ENCODE measurements at places on chromosomes 7 and 10.

GRCh38 chr10:21624951-21625350 is 90.9 kb downstream of the MLLT10 start:
- no peak for ATAC-seq

GRCh38 chr7:28551331-28551730 is 139.0 kb downstream of the CREB5 start:
- ATAC-seq, result no peak

DNA sequence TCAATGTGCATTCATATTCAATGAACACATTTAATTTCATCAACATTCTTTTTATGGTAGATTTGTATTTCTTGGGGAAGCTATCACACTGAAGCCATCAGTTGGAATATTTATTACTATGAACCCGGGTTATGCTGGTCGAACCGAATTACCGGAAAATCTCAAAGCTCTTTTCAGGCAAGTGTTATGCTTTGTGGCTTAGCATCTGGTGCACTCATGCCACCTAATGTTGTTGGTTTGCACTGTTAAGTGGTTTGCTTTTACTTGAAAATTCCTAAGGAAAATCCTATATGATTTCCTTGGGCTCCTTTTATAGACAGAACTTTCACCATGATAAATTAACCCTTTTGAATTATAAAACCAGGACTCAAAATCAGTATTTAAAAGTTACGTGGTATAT is 147.9 kb downstream of the DNAH11 start:
- no peak for ATAC-seq

DNA sequence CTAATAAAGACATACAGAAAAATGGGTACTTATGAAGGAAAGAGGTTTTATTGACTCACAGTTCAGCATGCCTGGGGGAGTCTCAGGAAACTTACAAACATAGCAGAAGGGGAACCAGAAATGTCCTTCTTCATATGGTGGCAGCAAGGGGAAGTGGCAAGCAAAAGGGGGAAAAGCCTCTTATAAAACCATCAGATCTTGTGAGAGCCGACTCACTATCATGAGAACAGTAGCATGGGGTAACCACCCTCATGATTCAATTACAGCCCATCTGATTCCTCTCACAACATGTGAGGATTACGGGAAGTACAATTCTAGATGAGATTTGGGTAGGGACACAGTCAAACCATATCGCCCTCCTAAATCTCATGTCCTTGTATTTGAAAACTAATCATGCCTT is 1305.4 kb upstream of the SORCS1 start:
- no peak for ATAC-seq

- ATAC-seq, result no peak
These were observed 147.1 kb downstream of the RNF216 start for GRCh38 chr7:5634107-5634950.

DNA sequence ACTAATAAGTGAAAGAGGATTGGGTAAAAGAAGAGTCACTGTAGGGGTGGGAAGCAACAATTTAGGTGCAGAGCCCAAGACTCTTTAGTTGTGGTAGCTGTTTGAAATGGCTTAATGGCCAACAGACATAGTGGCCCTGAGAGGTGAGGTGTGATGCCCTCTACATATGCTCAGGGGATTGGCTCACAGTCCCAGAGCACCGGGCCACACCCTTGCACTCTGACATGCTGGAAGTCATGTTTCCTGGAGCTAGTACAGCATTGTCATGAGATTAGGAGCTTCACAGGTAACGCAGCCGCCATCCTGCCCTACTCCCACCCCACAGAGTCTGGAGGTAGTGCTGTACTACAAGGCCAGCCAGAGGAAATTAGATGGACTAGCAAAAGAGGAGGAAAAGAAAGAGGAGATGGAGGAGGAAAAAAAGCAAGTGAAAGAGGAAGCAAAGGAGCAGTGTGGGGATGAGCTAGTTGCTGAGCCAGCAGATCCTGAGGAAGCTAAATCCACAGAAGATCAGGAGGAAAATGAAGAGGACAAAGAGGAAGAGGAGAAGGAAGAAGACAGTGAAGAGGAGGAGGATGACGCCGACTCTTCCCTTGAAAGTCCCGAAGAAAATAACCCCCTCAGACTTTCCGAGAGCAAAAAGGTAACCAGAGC is 14.8 kb upstream of the FLNC start:
- no peak for ATAC-seq

DNA sequence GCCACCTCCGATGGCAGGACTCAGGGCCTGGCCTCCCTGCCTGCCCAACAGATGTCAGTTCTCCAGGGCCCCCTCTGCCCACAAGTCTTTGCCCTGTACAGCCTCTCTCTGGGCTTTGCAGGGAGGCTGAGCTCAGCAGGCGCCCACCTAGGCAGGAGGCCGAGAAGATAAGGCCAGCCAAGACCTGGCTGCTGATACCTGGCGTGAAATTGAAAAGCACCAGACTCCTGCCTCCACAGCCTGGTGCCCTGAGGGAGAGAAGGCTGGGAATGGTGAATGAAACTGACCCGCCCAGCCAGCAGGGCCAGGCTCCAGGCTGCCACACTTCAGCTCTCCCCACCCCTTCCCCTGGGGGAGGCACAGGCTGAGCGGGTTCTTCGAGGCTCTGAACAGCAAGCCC is 145.8 kb downstream of the CDH23 start:
- no peak for ATAC-seq

DNA sequence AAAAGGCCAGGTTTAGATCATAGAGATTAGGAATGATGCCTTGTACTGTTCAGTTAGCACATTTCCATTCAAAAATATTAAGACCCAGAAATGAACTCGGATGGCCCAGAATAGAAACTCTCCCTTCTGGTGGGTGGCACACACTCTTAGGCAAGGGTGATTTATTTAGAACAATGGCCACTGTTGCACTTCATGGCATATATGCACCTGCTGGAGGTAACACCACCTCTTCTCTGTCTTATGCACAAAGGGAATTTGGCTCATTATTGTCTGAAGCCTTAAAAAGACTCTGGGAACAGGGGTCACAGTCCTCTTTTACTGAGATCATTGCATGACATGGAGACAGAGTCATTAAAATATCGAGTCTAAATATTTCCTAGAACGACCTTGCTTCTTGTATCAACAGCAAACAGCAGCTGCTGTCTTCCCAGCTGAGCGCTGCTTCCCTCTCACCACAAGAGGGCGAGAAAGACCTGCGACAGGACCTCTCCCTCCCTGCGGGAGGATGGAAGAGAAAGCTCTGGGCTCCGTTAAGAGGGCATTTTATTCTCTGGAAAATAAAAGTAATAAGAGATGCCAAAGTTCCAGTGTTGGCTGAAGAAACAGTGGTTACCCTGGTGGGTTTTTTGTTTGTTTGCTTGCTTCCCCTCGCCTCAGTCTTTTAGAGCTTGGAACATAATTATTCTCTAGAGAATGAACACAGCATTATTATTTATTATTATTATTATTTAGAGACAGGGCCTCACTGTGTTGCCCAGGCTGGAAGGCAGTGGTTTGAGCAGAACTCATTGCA is 13.5 kb upstream of the BAMBI start:
- ATAC-seq, result peak; percentile 79

DNA sequence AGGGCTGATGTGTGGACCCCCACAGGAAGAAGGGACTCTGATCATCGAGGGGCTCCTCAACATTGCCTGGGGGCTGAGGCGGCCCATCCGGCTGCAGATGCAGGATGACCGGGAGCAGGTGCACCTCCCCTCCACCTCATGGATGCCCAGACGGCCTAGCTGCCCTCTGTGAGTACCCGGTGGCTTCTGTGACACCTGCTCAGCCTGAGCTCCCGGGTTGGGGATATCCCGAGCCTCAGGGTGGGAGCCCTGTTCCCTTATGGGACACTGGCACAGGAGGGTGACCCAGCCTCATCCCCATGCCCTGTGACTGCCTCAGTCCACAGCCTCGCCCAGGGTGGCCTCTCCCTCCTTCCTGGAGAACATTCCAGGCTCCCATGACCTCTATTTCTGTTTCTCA is 3.9 kb upstream of the DEPP1 start:
- ATAC-seq, result no peak

DNA sequence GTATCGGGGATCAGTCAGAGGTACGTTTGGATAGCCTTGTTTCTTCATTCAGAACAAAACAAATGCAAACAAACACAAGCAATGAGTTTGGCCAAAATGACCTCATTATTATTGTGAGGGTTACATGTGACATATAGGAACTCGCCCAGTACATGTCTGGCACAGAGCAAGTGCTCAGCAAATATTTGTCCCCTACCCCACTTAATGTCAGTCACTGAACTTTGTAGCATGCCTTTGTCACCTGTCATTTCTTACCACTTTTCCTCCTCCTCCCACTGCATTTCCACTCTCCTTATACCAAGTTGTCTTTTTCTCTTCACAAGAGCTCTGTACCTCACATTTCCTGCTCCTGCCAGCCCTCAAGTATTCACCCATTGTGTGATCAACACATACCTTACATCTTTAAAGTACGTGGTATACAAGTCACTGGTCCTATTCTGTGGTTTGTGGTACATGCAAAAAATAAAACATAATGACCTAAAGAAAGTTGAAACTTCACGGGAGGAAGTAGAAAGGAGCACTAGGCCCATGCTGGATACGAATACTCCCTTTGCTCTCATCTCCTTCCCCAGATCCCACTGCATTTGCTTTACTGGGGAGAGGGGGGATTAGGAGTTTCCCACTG is 236.0 kb downstream of the INHBA start:
- no peak for ATAC-seq

GRCh38 chr10:111974325-111974724 is 209.2 kb downstream of the GPAM start:
- ATAC-seq, result no peak

DNA sequence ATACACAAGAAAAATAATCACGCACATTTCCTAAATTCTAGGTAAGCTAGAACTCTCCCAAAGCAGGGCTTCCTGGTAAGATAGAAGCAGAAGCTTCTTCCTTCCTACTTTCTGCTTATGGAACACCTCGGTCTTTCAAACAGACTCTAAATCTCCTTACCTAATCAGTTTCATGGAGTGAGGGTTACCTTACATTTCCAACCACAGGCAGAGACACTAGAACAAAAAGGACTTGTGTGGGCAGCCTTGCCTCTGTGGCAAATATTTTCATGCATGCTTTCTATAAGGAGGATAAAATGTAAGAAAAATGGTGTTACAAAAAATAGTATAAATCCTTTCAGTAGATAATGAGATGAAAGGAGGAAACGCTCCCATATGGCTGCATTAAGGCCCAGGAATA is 386.3 kb upstream of the SMIM30 start:
- no peak for ATAC-seq

- ATAC-seq, result peak; percentile 37
These were observed 163.8 kb downstream of the ELMO1 start for GRCh38 chr7:37284805-37285231.

GRCh38 chr10:96073722-96074121 is 30.3 kb downstream of the CCNJ start:
- peak; percentile 94 for ATAC-seq

DNA sequence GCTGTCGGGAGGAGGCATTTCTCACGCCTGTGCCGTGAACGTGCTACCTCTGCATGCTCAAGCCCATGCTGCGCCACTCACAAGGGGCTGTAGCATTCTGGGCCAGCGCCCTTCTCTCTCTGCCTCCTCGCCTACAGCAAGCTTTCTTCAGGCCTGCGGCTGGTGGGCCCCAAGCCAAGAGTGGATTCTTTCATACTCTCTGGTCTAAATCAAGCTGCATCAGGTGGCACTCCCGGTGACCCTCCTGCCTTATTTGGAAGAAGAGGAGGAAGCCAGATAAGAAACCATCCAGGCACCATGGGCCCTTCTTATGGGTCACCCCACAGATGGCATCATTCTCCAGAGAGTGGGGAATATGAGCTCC is 86.7 kb upstream of the DUSP5 start:
- ATAC-seq, result no peak

GRCh38 chr10:124579011-124579399 is 117.4 kb downstream of the LHPP start:
- no peak for ATAC-seq

- no peak for ATAC-seq
These were observed 43.8 kb downstream of the ITIH5 start for GRCh38 chr10:7622969-7623368.

DNA sequence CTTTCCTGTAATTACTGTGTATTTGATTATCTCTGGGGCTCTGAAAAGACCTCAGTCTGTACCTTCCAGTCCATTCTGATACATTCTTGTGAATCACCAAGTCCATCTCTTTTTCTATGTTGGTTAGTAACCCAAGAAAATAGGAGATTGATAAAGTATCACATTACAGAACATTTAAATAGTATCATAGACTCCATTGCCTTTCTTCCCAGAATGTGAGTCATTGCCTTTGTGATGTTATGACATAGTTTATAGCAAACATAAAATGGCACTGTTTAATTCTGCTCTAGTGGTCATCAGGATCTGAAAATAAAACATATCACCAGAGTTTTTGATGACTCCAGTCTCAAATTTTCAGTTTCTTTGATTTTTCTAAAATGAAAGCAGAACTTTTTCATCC is 78.4 kb downstream of the NRG3 start:
- ATAC-seq, result no peak

GRCh38 chr10:6416892-6417512 is 163.1 kb downstream of the PRKCQ start:
- ATAC-seq, result peak; percentile 69

DNA sequence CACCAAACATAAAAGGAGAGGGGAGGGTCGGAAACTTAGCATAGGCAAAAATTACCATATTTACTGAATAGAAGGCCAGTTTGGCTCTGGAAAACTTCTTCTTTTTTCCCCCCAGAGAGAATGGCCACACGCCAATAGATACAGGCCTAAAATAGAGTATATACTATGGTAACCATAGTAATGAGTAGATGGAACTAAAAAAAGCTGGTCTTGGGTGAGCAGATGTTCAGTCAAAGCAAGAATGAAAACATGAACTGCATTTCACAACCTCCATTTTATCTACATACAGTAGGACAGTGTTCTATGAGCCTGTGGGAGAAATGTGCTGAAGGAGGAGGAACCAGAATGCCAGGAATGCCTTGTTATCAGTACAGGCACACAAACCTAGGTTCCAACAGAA is 141.7 kb upstream of the SEMA3A start:
- no peak for ATAC-seq

DNA sequence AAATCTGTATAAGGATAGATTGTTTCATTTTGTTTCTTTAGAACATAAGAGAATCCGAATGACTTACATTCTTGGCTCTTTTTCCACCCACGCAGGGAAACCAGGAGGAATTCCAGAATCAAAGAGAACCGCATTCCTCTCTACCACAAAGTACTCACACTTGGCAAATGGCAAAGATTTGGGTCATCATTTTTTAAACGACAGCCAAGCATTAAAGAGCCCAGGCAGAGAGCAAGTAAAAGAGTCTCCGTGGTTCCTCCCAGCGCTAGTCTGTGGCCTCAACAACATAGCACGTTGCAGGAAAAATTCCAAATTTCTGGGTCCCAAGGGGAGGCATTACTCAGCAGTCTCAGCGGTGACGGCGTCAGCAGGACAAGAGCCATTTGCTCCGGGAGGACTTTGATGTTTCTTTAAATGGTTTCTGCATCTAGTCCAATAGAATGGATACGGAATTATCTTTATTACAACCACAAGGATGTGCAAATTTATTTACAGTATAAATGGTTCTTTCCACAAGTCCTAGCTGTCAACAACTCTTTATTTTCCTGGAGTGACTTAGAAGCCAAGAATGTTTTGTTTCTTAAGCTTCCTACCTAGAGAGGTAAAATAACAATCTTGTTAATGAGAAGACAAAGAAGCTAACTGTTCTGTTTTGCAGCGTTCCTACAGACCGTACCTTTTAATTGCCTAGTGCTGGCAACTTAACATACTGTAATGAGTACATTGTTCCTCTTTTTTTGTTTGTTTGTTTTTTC is 232.5 kb downstream of the SKIDA1 start:
- no peak for ATAC-seq

GRCh38 chr10:84205049-84205852 is 10.9 kb downstream of the CDHR1 start:
- peak; percentile 72 for ATAC-seq
